ENCODE measurements at places on chromosomes 16 and 17.

- DNase-seq = no peak
Measured at GRCh38 chr16:84694980-84695379, 4.8 kb upstream of the USP10 start.

DNA sequence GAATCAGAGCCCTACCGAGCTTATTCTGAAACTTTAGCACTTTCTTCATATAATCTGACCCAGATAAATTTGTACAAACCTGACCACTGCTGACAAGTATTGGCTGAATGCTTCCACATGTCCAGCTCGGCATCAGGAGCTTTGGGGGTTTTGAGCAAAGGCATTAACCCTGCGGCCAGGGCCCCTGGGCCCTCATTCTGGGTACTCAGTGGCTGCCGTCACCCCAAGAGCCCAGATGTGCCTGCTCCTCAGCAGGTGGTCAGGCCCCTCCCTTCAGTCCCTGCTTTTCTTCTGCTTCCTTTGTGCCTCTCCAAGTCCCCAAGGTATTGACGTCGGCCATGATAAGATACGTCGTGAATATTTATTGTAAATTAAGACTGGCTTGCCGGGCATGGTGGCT is 47.3 kb upstream of the CHMP6 start:
- no peak for DNase-seq

DNA sequence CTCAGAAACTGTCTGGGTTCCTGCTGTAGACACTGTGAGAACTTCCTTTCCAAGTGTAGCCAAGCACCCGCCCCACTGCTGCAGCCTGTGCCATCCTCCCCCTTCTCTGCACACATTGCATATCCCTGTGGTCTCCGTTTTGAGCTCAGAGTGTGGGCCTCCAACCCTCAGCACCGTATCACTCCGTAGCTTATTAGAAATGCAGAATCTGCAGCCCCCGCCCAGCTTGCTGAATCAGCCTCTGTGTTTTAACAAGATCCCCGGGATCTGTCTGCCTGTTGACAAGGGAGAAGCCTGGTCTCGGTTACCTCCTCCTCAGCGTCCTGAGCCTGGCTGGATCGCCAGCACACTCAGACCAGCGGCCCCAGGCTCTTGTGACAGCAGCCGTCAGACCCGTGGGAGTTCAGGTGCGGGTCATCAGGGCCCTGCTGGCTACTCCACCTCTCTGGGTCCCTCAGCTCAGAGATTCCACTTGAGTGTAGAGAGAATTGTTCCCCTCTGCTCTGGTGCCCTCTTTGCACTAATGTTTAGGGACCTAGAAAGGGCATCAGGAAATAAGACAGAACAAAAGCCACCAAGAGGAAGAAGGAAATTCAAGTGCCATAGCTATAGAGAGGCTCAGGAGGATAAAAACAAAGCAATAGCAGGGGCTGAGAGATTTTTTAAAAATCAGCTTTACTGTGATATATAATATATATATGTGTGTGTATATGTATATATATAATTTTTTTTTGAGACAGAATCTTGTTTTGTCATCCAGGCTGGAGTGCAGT is 92.3 kb downstream of the PITPNC1 start:
- no peak for DNase-seq

GRCh38 chr17:34895383-34895782 is 65.9 kb downstream of the CCT6B start:
- no peak for DNase-seq

DNA sequence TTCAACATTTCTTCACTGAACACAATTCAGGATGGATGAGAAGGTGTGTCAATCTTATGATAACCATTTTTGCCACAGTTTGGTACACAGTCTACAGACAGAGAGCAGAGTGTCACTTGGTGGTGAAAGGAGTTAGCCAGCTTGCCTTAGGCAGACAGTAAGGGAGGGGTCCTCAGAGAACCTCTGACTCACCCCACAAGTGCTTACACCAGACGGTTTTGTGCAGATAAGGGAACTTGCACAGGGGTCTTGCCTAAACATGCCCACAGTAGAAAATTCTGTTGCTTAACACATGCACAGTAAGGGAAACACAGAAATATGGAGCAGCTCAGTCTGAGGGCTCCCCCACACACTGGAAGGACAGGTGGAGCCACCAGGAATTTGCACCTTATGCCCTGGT is 204.5 kb upstream of the CDH8 start:
- no peak for DNase-seq

- DNase-seq = no peak
Measured at GRCh38 chr16:20916942-20917341, 16.4 kb downstream of the LYRM1 start.

DNA sequence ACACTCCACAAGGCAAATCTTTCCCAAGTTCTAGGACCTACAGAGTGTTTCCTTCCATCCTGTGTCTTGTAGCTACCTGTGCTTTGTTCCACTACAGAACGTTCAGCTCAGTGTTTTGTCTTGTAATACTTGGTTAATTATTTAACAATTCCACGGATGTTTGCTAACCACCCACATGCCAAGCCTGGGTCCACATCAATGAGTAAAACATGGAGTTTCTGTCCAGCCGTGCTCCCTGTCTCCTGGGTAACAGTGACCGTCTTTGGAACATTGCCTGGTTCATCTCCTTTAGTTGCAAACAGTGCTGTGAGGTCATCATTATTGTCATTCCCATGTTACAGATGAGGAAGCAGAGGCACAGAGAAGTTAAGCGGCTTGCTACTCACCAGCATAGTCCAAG is 41.3 kb downstream of the IRF8 start:
- DNase-seq = no peak

GRCh38 chr16:62391940-62392339 is 355.7 kb upstream of the CDH8 start:
- DNase-seq = no peak

GRCh38 chr16:49869731-49870130 is 13.8 kb upstream of the ZNF423 start:
- DNase-seq = no peak

GRCh38 chr17:43534909-43535308 is 11.2 kb downstream of the ETV4 start:
- no peak for DNase-seq

DNA sequence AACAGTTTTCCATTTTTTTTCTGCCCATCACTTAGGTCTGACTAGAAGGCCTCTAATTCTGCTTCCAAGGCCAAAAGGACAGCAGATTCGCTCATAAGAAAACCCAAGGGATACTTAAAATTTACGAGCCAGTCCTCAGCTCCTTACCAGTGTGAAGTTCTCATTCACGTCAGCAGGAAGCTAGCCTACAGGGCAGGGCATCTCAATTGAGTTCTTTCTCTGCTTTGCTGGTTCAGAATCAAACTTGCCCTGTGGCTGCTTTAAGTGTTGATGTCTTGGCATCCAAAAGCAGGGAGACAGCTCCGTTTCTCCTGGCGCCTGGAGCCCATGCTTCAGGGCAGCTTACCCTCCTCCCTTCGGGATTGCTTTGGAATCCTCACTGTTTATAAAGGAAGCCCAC is 136.0 kb downstream of the ANKFN1 start:
- DNase-seq = no peak

DNA sequence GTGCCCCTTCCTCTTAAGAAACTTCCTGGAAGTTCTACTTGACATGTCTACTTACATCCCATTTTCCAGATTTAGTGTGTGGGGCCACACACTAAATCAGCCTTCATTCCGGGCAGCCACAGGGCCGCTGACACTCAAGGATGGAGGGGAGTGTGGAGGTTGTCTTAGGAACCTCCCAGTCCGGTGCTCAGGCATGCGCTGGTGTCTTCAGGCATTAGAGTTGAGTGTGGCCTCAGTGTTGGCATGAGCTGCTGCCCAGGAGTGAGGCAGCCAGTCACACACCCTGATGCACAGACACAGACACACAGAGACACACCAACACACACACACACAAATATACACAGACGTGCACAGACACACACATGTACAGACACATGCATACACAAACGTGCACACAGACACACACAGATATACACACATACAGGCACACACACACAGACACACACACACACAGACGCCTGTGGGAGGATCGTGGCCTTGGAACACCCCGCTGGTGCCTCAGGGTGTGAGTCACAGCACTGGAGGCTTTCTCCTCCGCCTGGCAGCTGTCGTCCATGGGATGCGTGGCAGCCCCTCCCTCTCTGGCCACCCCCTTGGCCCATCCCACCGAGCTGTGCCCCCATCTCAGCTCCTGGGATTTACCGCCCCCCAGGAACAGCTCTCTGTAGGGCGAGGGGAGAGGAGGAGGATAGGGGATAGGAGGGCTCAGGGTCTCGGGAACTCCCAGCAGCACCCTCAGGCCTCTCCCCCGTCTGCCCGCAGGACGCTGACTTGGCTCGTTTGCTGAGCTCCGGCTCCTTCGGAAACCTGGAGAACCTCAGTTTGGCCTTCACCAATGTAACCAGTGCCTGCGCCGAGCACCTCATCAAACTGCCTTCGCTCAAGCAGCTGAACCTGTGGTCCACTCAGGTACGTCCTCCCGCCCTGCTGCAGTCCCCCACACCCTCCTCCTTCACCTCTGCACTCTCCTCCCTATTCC is 75.6 kb upstream of the PLCG2 start:
- no peak for DNase-seq

DNA sequence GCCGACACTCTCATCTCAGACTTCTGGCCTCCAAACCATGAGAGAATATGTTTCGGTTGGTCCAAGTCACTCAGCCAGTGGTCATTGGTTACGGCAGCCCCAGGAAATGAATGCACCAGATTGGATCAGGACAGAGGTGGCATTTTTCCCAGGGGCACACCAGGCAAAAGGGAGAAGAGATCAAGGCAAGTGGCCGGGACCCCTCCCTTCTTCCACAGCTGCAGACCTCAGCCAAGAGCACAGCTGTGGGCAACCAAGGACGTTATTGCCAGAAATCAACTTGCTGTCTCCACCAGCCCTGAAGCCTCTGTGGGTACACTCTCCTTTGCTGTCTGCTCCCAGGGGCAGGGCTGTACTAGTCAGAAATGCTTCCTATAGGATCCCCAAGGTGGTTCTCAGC is 20.7 kb downstream of the LRRC75A start:
- DNase-seq = no peak

DNA sequence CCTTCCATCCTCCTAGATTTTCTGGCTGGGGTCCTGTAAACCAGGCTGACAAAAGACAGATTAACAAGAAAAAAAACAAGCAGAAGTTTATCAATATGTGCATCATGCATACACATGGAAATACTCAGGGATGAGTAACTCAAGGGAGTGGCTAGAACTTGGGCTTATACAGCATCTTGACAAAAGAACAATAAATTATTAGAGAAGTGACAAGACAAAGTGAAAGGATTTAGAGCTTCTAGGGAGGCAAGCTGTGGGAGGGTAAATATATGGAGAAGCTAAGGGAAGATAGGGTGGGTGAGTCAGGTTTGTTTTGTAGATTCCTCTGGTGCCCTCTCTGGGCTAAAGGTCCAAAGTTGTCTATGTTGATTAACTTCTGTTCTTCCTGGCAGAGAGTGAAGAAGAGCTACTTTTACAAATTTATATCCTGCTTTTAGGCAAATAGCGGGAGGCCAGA is 48.0 kb upstream of the NDRG4 start:
- DNase-seq = no peak

GRCh38 chr16:23876256-23876896 is 40.6 kb downstream of the PRKCB start:
- no peak for DNase-seq

- no peak for DNase-seq
Measured at GRCh38 chr17:9676084-9676483, 30.8 kb downstream of the USP43 start.

GRCh38 chr17:74185571-74186185 is 17.8 kb upstream of the RPL38 start:
- no peak for DNase-seq

- DNase-seq = no peak
Measured at GRCh38 chr16:15958703-15959348, 9.4 kb downstream of the ABCC1 start.

DNA sequence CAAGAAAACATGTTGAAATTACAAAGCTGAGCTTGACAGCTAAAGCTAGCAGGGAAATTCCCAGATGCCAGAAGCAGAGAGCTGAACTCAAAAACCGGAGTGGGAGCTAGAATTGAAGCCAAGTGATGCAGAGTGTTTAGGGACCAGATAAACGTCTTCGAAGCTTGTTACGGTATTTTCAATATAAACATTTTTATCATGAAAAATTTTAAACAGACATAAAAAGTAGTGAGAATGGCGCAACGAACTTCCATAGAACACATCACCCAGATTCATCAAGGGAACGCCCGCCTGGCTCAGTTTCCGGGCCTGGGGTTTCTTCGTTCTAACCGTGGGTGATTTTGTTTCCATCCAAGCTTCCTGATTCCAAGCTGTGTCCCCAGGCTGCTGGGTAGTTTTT is 18.1 kb downstream of the SPNS2 start:
- no peak for DNase-seq

GRCh38 chr17:28470914-28471366 is 2.5 kb upstream of the SLC13A2 start:
- DNase-seq = no peak

GRCh38 chr16:77569406-77569805 is 134.6 kb upstream of the ADAMTS18 start:
- DNase-seq = no peak
